ENCODE measurements at places on chromosomes 6 and 20. TPM values are rescaled to one million over a fixed set of nuclear protein-coding genes. Genes with fewer than 3 reads are reported as not detected.

Gene PRND
- total RNA-seq, result not detected

Gene FABP7
- total RNA-seq, result not detected

Gene TXLNB
- not detected for total RNA-seq

Gene HLA-DRA
- total RNA-seq, result not detected

Gene LRRC73
- 0.55 TPM for total RNA-seq

Gene PRDM13
- not detected for total RNA-seq

Gene OR2H1
- total RNA-seq, result not detected

Gene BFSP1
- total RNA-seq, result 13.8 TPM

Gene CTAGE9
- not detected for total RNA-seq

Gene OR12D3
- total RNA-seq, result not detected

Data from PC-9 (cell line).